ENCODE measurements at places on chromosomes 5 and 9.

DNA sequence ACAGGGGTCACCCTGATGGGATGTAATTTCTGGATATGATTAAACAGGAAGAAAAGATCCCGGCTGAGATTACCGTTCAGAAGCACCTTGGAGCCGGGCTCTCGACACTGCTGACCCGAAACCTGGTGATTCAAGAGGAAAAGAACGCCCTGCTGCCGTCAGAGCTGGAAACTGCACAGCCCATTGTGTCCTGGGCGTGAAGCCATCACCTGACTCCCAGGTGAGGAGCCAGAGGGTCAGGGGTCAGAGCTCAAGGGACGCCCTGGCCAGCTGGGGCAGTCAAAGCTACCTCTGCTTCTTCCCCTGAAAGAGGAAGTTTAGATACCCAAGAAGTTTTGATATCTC lies 17.8 kb upstream of the SLC12A7 start:
- DNase-seq: no peak

- DNase-seq: no peak
Measured at GRCh38 chr9:130805510-130806326, 29.3 kb upstream of the ABL1 start.

DNA sequence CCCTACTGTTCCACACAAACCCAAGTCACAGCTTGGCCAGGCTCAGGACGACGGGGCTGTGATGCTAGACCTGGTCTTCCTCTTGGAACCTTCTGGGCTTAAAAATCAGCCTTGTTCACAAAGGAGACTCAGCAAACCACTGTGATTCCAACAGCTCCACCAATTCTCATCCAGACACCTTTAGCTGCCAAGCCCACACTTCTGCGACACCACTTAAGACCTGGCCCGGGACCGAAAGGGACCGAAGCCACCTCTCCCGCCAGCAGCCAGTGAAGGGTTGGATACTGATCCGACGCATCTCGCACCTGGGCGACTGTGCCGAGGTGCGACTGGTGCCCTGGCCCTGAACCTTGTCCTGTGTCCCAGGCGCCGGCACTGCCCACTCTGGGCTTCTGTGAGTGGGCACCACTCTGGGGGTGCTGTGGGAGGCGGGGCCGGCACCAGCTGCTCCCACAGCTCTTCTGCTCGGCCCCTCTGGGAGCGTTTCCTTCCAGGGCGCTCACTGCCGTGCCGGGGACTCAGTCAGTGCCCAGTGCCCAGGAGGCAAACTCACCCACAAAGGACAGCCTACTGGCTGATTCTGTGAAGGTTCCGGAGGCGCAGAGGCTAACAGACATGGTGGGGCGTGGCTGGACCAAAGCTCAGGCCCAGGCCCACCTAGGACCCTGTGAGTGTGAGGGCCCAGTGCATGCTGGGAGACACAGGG lies 50.9 kb downstream of the EXD3 start:
- no peak for DNase-seq

GRCh38 chr9:109779711-109780452 lies at the start of gene PALM2AKAP2:
Gene PALM2AKAP2 (plus strand): TSS chr9:109780198. CDS start chr9:109780489, 291 bp downstream.
- DNase-seq: peak; percentile 81

- no peak for DNase-seq
Measured at GRCh38 chr9:121472446-121472845, 27.2 kb downstream of the GGTA1 start.
